ENCODE measurements at places on chromosomes 5 and 9.

GRCh38 chr5:160720822-160721221 is 131.2 kb downstream of the ATP10B start:
- DNase-seq: no peak

GRCh38 chr5:138408023-138408422 is 30.8 kb upstream of the REEP2 start:
- DNase-seq: no peak

DNA sequence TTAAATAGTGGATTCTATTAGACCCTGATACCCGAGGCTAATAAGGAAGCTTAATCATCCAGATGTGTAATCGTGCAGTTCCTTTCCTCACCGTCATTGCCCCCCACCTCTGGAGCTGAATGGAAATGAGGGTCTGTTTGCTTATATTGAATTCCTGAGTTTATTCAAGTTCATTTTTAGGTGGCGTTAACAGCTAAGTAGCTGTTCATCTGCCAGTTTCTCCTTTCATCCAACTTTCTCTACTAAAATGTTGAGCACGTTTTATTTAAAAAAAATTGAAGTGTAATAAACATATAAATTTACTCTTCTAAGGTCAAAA is 291.0 kb downstream of the DOCK8 start:
- no peak for DNase-seq

GRCh38 chr5:134115806-134116175 is 1.3 kb downstream of the TCF7 start:
- no peak for DNase-seq

DNA sequence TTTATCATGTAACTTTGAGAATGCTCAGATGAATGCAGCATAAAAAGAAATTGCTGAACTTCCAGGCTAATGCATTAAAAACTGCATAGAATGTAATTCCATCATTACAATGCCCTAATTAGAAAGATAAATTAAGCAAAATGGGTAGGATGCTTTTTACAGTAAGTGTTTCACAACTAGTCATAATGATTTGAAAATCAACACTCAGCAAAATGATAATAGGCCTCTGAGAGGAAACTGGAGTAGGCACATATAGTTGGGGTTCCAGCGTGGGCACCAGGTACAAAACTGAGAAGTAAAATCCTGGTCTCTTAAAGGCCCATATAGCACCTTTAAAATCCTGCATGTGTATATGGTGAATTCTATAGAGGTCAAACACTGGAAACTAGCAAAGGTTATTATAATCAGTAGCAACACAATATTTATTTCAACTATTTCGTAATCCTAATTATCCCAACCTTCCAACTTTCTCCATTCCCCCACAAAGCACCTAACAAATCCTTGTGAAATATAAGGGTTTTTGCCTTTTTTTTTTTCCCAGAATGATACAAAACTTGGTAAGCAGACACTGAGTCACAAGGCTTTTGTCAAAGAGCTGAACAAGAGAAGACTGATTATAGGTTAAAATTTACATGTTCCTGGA is 108.0 kb upstream of the NR5A1 start:
- no peak for DNase-seq

DNA sequence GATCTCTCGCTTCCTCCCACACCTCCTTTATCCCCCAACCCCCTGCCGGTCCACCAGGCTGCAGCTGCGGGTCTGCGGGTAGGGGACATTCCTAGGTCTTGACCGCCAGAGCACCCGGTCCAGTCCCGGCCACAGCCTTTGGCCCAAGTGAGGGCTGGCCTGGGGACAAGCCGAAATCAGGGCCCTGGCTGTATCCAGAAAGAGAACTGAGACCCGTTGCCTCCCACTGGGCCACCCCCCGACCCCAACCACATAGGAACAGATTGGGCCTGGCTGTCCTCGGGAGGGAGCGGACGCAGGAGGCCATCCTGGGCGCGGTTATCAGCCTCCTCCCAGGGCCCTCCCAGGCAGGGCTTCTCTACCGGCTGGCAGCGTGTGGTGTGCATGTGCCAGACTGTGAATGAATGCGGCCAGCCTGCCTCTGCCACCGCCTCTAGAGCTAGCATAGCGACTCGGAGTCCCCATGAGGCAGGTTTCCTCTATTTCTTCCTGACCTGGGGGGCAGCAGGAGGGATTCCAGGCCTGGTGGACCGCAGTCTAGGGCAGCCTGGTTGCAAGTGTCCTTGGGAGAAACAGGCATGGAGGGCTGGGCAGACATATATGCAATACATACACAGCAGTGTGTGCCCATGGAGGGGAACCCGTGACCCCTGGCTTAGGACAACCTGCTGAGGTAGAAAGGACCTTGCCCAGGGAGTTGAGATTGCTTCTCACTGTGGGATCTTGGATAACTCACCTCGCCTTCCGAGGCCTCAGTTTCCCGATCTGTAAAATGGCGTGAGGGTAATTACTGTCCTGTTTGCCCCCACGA is 1.2 kb downstream of the N4BP3 start:
- DNase-seq: no peak

DNA sequence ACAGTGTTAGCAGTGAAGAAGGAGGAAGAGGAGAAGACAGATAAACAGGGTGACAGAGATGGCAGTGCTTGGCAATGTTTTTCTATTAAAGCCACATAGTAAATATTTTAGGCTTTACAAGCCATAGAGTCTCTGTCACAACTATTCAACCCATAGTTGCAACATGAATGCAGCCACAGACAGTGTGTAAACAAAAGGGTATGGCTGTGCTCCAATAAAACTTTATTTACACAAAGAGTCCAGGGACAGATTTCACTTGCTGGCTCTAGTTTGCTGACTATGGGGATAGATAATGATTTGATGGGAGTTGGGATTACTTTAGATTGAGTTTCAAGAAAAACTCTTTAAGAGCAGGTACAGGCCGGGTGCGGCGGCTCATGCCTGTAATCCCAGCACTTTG is 224.8 kb upstream of the SEMA6A start:
- DNase-seq: no peak

GRCh38 chr5:95927927-95928723 is 33.5 kb downstream of the ELL2 start:
- DNase-seq: no peak

- no peak for DNase-seq
Observed at GRCh38 chr9:80062567-80062966, 490.8 kb downstream of the TLE4 start.

- no peak for DNase-seq
Observed at GRCh38 chr9:133276923-133277322, 1.9 kb upstream of the ABO start.

DNA sequence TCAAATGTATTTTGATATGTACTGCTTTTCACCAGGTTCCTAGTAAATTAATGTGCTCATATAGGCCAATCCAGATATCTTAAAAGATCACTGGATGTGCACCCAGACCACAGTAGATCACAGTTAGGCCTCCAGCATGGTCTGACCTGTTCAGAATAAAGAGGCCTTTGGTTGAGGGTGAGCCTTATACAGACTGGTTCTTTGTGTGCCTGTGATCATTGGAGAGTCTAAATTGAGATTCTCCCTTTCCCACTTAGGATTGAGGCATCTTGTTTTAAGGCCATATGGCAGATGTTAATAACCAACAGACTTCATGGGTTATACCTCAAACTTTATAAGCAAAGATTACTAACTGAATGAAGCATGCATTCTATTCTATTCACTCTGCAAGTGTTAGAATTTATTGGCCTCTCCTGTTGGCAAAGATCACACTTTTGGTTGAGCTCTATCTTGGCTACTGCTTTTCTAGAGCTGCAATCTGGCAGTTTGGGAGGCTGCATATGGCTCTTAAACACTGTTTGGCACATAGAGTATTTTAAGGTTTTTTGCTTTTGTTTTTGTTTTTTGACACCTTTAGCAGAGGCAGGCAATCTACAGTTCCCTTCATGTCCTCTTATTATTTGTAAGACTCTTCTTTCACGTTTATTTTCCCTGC is 8.5 kb downstream of the CHSY3 start:
- no peak for DNase-seq

DNA sequence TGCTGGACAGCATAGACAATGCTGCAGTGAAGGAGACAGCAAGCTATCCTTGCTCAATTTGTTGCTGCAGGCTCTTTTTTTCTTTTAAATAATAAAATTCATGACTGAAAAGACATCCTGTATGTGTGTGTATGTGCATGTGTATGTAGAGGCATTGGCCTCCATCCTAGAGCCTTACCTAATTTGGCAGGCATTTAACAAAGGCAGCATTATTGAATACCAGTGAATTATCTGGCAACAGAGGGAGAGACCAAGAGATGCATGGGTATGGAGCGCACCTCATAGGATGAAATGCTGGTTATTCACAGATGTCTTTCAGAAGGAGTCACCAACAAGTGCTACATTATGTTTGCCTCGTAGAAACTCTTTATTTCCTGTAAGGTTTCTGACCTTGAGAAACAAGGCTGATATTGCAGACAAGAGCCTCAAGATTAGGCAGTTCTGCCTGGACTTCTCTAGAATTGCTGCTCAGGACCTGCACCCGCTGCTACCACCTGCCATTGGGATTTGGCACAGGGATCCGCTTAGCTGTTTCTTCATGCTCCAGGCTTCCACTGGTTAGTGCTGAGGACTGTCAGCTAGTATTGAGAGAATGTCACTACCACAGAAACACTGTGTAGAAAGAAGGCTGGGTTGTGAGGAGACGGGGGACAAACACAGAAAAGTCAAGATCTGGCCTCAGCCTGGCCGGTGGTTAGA is 247.7 kb upstream of the RFX3 start:
- no peak for DNase-seq

DNA sequence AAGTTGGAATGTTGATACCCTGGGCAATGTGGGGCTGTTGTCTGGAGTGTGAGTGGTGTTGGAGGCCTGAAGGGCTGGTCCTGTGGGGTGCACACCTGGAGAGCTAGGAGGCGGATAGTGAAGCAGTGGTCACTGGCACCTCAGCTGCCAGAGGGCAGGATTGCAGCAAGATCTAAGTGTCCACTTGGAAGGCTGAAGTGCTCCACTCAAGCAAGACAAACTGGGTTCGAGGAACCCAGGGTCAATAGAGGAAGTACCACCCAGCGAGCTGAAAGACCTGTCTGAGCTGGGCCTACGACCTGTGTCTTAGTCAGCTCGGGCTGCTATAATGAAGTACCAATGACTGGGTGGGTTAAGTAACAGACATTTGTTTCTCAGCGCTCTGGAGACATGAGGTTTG is 39.7 kb upstream of the TJP2 start:
- DNase-seq: no peak

GRCh38 chr9:92138157-92138959 is 23.1 kb upstream of the SPTLC1 start:
- peak; percentile 12 for DNase-seq

DNA sequence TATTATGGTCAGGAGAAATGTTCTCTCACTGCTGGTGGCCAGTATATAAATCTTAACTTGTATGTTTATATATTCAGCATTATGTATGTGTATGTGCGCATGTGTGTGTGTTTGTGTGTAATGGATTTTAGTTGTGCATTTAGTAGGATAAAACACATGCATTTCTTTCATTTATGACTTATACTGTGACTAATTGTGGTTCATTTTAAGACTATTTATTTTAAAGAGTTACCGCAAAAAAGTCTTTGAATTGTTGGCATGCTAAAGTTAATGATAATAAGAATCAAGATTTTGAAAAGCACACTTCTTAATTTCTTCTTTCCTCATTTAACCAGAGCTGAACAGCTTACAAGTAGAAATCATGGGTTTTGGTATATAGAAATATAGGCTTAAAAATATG is 60.9 kb downstream of the RAI14 start:
- DNase-seq: no peak

- DNase-seq: no peak
Observed at GRCh38 chr5:153515301-153515700, 24.8 kb downstream of the GRIA1 start.

DNA sequence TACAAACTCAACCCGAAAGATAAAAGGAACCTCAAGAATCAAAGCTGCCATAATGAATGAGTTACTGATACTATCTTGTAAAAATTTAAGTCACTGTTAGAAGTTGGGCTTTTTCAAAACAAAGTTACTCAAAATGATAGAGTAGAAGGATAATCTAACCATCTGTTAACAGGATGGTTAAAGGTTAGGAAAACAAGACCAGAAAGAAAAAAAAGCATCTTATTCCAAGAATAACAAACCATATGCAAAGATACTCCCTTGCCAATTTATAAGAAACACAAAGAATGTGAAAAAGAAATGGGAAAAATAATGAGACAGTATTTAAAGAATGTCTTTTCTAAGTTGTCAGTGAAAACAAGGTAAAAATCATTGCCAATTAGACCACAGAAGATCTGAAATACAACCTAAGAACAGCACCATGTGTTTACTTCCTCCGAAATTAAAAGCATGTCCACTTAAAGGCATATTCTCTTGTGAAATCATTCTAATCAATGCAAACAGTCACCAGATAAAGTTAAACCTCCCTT is 51.2 kb downstream of the STRBP start:
- no peak for DNase-seq

DNA sequence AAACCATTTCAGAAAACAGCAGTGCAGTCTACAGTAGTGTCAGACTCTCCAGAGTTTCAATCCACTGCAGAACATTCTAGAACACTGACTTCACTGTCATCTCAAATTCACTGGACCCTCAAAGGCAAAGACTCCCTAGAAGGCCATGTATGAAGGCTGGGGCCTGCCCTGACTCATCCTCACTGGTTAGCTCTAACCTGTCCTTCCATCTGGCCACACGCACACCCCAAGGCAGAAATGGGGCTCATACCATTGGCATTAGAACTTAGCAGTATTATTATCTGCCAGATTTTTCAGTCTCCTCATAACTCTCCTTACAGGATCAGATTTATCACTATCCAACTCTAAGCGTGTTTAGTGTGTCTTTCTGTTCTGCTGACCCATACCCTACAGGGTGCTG is 20.4 kb downstream of the S1PR3 start:
- no peak for DNase-seq

DNA sequence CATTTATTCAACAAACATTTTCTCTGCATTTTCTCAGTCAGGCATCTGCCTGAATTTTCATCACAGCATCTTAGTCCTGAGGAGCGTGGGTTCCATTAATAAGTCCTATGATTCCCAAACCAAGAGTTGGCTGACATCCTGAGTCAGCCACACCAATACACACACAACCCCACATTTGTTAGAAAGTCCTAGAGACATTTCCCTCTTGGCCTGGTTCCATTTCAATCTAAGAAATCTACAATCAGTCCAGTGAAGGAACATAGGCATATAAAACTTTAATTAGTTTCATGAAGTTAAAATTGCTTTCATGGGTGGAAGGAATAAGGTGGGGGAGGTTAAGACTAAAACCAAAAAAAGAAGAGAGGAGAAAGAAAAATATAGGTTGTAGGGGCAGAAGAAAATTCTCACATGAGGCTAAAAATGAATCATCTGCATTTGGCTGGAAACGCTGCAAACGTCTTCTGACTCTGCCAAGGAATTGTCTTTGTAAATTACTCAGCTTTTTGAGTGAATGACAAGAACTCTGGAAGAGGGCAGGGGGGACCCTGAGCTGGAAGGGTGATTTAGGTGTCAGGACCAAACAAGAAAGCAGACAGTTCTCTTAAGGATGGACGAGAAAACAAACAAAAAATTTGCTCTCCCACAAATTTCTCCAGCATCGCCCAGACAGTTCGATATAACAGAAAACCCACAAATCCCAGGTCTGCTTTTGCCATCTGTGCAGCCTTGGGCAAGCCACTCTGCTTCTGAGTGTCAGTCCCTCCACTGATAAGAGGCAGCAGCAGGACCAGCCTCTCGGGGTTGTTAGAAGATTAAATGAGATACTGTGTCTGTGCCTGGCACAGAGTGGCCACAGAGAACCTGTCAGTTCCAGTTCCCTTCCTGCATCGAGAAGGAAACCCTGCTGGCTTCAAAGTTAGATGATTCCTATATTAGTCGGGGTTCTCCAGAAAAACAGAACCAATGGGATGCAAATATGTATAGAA is 289.7 kb downstream of the CDK5RAP2 start:
- no peak for DNase-seq

- no peak for DNase-seq
Observed at GRCh38 chr9:122389799-122390481, 19.1 kb downstream of the PTGS1 start.

GRCh38 chr5:172564188-172564587 is 76.9 kb upstream of the NEURL1B start:
- no peak for DNase-seq
